GM06990 (cell line): ENCODE measurements at places on chromosomes 4 and X.

GRCh38 chrX:29580560-29580959, 634.8 kb upstream of the MAGEB2 start:
- no peak for DNase-seq

GRCh38 chr4:42643685-42644084, 13.2 kb downstream of the ATP8A1 start:
- peak; percentile 76 for DNase-seq

- no peak for DNase-seq
Observed at GRCh38 chr4:126916626-126917140, 716.1 kb upstream of the INTU start.

- DNase-seq = no peak
Observed at GRCh38 chr4:86970447-86971354, 35.9 kb downstream of the AFF1 start.

- DNase-seq = no peak
Observed at GRCh38 chrX:56120242-56120641, 111.9 kb upstream of the KLF8 start.

GRCh38 chrX:40434947-40435346, 145.8 kb upstream of the ATP6AP2 start:
- no peak for DNase-seq

- no peak for DNase-seq
Observed at GRCh38 chr4:68021185-68021584, 57.9 kb upstream of the TMPRSS11A start.

- no peak for DNase-seq
Observed at GRCh38 chr4:168319486-168320019, 1.0 kb upstream of the DDX60 start.
